ENCODE measurements at places on chromosomes 2 and 18.

- DNase-seq: no peak
Observed at GRCh38 chr2:223141606-223142005, 89.6 kb downstream of the KCNE4 start.

- DNase-seq: no peak
Observed at GRCh38 chr2:206982360-206982955, 43.1 kb downstream of the CPO start.

DNA sequence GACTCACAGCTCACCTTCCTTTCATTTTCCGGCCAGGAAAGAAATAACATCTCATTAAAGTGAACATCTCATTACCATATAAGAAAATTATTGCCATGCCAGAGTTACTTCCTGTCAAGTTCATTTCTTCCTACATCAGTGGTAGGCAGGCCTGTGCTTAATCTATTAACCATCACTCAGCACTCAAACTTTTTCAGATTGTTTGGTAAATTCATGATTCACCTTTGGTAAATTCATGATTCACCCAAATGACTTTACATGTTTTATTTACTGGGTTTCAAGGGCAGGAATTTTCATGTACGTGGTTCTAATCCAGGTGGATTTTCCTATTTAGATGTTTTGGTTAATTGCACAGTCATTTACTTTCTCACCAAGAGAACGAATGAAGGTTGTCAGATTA, 116.5 kb downstream of the CSRNP3 start:
- DNase-seq: no peak

- DNase-seq: no peak
Observed at GRCh38 chr2:61978522-61978921, 73.0 kb downstream of the COMMD1 start.

- DNase-seq: no peak
Observed at GRCh38 chr2:164205347-164205746, 415.9 kb downstream of the GRB14 start.

DNA sequence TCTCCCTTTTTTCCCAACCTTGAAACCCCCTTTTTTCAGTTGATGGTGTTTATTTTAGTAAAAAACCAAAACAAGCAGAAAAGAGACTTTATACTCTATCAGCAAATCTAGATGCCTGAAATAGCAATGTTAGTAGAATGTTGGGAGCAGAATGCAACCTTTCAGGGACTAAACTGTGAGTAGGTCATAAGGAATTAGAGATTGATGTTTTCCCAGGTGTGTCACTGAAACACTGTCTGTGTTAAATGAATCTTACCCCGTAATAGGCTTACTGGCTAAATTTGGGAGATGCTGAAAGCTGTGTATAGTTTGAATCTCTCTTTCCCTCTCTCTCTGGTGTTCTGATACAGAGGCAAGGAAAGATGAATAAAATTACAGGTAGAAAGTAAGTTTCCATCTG, 43.8 kb downstream of the AGFG1 start:
- DNase-seq: no peak

GRCh38 chr2:205714789-205715720, 32.8 kb downstream of the NRP2 start:
- DNase-seq: no peak
